ENCODE measurements at places on chromosomes 6 and 20.

- no peak for DNase-seq
Observed at GRCh38 chr6:109002051-109002697, 92.5 kb downstream of the SESN1 start.

DNA sequence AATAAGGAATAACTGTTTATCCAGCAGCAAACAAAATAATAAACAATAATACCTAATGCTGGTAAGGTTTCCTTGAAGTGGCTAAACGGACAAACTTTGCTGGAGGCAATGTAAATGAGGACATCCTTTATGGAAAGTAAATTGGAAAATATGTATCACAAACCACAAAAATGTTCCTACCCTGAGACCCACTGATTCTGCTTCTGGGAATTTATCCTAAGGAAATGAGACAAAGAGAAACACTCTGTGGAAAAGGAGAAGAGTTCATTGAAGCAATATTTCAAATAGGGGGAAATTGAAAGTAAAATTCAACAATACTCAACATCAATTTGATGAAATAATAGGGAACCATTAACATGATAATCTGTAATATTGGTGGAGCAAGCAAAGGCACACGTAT is 37.9 kb downstream of the MAFB start:
- no peak for DNase-seq

DNA sequence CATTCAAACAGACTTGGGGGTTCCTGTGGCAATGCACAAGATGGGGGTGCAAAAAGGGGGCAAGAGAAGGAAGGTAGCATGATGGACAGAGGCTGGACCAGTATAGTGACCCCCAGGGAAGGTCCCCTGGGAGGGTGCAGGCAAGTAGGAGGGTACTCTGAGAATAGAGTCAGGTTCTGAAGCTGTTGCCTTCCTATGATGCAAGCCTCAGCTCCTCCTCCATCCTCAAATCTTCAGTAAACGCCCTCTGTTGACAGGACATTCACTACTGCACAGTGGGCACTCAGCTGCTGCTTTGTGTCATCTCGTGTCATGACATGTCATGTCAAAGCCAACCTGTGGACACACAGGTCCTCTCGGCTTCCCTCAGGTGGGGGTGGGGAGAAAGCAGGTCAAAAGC is 5.8 kb upstream of the SDCBP2 start:
- no peak for DNase-seq

DNA sequence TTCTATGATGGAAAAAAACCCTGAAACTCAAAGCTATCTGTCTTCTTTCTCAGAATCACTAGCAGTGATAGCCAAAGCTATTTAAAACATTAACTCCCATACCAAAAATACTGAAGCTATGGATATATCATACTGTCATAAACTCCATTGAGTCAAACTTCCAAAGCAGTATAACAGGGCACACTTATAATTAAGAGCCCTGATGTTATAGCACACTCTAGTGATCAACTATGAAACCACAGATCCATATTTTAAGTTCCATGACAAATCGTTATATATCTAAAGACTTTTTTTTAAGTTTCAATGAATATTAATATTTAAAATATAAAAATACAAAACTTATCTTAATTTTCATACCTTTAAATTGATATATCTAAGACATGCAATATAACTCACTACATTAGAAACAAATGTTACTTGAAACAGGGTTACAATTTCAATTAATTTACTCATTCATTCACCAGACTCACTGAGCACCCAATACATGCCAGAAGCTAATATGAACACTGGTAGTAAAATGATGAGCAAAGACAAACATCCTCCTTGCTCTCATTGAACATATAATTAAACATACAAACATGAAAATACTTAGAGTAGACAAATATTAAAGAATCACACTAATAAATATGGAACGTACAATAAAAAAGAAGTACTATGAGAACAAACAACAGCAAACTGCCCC is 69.3 kb downstream of the IBTK start:
- DNase-seq, result no peak

DNA sequence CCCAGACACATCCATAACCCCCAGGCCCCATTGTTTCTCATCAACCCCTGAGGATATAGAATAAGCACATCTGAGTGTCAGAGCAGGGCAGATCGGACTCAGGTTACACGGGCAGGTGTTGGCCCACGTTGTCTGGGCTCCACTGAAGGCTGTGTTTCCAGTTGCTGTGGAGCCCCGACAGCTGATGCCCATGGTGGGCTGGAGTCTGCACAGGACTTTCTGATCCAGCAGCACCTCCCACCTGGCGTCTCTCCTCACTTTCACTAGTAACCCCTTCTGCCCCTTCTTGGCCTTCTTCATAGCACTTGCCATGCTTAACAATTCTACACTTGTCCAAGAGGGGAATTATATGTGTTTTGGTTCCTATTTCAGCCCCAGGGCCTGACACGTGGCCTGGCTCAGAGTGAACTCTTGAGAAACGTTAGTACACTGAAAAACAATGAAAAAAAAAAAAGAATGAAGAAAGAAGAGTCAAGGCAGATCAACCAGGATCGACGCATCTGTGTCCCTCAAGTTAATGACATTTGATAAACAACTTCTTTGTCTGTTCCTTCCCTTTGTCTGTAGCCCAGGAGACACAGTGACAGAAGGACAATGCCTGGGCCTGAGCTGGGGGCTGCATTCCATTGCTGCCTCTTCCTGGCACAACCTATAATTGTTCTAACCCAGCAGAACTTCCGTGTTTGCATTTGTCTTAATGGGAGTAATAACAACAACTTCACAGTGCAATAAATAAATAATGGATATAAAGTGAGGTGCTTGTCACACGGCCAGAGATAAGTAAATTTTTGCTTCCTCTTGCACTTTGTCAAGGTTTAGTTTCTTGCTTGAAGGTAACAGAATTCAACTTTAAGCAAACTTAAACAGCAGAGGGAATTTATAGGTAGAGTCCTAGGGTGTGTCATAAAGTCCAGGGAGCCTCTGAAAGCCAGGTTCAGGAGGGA is 224.2 kb upstream of the SSTR4 start:
- no peak for DNase-seq

- DNase-seq, result no peak
Observed at GRCh38 chr6:41247288-41247865, 19.2 kb downstream of the TREML4 start.

DNA sequence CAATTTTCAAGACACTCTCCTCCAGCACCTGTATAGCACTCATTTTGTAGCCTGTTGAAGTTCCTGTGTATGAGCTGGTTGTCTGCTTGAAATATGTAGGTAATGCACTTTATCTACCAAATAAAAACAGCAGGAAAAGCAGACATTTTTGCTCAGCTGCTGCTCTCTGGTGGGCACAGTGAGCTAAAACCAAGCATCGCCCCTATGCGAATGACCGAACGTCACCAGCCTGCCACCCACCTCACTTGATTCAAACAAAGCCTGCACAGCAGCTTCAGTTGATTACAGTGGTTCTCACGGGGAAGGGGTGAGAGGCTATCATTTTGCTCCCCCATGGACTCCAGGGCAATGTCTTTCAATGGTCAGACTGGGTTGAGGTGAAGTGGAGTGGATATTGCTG is 185.7 kb downstream of the SASH1 start:
- no peak for DNase-seq

DNA sequence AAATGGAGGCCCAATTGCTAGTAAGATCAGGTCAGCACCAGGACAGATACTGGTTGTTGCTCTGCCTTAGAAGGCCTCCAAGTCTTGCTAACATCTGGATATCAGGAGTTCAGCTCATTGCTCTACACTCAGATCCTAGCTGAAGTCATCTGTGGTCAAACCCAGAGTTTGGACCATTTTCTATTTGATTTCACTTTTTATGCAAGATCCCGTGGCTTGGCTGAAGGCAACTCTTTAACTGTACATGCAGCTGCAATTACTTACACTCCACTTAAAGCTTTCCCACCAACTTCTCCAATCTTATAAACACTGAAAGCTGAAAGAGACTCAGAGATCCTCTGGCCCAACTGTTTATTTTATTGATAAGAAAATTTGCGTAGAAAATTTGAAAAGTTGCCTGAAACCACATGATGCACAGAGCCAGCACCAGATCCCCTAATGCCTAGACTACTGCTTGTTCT is 2.7 kb downstream of the SLC17A2 start:
- no peak for DNase-seq

DNA sequence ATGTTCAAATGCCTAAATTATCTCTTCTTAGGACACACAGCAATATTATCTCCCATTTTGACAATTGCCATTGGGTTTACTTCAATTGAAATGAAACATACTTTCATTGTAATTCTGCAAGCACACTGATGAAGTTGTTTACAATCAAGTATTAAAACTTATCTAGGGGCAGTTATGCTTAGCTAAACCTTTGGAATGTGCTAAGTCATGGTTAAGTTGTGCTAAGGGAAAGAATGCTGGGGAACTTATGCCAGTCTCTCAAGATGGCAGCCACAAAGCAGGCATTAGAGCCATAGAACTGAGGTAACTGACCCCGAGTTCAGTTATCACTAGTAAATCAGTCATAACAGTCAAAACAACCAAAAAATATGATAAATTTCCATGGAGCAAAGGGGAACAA is 59.1 kb upstream of the NT5E start:
- no peak for DNase-seq

DNA sequence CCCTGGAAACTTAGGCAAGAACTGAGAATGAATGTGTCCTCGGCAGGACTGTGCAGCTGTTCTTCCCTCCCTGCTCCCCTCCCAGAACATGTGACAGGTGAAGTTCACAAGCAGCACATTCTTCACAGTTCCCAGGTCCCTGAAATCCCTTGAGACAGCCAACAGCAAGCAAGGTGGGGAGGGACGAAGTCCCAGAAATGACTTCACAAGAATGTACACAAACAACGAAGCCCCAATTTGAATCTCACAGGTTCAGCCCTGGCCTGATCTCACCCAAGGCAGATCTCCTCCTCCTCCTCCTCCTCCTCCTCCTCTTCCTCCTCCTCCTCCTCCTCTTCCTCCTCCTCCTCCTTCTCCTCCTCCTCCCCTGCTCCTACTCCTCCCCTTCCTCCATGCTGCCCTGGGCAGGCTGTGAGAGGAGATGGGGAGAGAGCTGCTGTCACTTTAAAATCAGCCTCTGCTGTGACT is 32.4 kb downstream of the WRNIP1 start:
- DNase-seq, result peak; percentile 39

GRCh38 chr20:22241609-22242008 is 342.8 kb downstream of the FOXA2 start:
- DNase-seq, result no peak

DNA sequence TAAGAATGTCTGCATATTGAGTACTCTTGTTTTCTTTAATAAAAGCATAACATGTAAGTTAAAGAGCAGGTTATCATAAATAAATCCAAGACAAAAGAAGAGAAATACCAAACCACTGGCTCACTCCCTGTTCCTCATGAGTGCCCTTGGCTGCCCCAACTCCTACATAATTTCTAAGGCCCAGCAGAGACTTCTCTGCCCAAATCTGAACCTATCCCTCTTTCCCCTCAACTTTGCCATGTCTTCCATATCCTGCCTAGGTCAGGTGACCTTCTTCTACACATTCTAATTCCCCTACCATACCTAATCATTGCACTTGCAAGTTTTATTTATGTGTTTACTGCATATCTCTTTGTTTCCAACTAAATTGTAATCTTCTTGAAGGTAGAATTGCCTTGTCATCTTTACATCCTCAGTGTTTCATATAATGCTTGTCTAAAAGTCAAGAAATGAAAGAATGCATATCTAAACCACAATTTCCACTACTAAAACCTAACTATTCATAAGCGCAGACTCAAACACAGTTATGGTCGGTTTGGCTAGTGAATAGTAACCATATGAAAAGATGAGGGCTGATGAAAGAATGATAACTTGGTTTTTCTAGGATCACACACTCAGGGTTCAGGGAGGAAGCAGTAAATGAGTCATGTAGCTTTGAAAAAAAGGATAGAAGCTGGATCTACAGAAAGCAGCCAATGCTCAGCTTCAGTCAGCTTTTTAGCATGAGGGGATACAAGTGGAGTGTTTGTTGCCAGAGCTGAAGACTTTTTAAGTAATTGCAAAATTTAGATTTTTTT is 53.3 kb upstream of the EYA4 start:
- DNase-seq, result no peak

- DNase-seq, result no peak
Observed at GRCh38 chr6:116450185-116450710, 10.9 kb upstream of the CALHM6 start.

DNA sequence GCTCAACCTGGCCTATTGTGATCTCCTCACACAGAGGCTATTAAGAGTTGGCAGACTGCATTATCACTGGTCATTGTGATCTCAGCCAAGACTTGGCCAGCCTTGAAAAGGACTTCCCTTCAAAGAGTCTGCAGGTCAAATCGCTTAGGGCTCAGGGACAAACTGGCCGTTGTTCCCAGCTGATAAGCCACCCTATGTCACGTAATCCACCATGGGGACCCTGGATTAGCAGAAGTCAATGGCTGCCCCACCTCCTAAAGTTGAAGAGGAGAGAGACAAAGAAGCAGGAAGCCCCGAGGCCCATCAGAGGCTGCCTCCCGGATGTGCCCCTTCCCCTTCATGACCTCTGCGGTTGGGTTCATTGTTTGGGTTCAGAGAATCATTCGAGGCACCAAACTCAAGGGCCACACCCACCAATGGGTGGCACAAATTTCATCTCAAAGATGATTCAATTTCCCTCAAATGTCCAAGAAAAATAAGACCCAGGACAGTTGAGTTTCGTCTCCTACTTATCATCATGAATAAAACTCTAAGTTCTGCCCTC is 56.6 kb downstream of the BPIFB1 start:
- DNase-seq, result no peak
